ENCODE measurements at places on chromosomes 3 and 15.

GRCh38 chr15:52224211-52224610 lies 33.0 kb upstream of the GNB5 start:
- DNase-seq = no peak

DNA sequence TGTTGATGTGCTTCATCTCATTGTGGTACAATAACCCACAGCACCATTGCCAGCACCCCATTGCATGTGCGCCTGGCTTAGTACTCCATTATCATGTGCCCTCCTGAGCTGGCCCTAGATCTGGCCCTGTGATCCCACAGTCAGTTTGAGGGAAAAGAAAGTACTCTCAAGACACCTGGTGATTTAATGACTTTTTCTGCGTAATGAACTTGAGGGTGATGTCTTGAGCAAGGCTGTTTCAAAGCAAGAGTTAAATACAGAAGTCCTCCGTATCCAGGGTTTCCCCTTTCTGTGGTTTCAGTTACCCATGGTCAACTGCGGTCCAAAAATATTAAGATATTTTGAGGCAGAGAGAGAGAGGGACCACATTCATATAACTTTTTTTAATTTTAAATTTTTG lies 16.3 kb downstream of the C3orf20 start:
- DNase-seq = no peak

- DNase-seq = no peak
Observed at GRCh38 chr3:134328846-134329245, 45.4 kb downstream of the AMOTL2 start.

DNA sequence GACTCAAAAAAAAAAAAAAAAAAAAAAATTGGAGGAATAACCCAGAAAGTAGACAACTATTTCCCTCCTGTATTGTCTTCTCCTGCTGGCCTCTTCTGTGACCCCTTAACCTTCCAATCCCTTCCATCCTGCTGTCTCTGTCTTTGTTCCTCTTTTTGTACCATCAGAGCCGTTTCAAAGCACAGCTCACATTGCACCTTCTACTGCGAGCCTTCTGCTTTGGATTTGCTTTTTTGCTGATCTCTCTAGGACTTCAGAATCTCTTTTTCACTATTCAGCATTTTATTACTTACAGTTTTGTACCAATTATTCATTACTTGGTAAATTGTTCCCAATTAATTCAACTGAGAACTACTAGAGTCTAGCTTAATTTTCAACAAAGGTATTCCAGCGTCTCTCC lies 284.0 kb upstream of the TBL1XR1 start:
- no peak for DNase-seq

DNA sequence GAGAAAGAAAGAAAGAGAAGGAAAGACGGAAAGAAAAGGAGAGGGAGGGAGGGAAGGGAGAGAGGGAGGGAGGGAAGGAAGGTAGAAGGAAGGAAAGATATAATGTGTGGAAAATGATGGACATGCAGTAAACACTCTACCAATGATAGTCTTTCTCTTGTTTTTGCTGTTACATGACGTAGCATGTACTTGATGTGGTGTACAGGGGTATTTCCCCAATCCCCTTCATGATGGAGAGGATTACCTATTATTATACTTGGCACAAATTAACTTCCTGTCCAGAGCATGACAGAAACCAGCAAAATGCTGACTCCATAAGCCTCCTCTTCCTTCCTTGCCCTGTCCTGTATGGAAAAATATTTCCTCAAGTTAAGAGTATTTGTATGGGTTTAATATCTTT lies 124.4 kb downstream of the B3GALNT1 start:
- DNase-seq = no peak

DNA sequence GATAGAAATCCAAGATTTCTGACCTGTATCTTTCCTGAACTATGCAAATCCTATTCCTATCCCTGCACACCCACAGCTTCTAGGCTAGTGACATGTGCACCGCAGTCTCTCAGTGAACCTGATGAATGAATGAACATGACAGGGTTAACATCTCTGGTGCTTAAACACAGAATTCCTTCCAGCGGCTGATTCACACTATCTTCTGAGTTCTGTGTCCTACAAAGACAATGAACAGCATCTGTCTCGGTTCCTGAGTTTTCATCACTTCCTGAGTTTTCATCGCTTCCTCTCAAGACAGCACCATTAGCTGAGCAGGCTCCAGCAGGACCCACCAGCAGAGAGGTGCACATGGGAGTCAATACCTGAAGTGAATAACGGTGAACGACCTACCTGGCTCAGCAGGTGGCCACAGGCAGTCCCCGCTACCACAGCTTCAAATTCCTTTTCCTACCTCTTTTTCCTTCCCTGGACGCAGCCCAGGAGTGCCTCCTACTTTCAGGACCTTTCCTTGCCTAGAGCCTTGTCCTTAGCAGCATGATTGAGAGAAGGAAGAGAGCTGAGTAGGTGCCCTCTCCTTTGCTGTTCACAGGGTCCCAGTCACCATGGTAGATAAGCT lies 113.5 kb downstream of the IGF2BP2 start:
- no peak for DNase-seq

GRCh38 chr3:53974324-53974723 lies 82.7 kb upstream of the SELENOK start:
- DNase-seq = no peak

GRCh38 chr3:14235912-14236295 lies 57.3 kb downstream of the LSM3 start:
- no peak for DNase-seq

DNA sequence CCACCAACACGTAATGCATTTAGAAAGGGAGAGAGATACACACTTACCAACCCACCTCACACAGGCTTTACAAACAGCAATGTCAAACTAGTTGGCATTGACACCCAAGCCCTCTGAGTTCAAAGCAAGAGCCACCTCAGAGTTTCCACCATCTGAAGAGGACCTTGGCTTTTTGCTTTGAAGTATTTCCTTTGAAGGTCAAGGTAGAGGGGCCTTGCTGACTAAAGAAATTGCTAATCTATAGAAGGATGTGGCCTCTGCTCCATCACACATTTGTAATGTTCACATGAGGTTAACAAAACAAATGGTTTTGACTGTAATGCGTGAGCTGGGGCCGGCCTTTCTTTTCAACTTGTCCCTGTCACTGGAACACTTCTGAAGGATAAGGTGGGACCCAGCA lies 117.7 kb downstream of the POLR2M start:
- no peak for DNase-seq

DNA sequence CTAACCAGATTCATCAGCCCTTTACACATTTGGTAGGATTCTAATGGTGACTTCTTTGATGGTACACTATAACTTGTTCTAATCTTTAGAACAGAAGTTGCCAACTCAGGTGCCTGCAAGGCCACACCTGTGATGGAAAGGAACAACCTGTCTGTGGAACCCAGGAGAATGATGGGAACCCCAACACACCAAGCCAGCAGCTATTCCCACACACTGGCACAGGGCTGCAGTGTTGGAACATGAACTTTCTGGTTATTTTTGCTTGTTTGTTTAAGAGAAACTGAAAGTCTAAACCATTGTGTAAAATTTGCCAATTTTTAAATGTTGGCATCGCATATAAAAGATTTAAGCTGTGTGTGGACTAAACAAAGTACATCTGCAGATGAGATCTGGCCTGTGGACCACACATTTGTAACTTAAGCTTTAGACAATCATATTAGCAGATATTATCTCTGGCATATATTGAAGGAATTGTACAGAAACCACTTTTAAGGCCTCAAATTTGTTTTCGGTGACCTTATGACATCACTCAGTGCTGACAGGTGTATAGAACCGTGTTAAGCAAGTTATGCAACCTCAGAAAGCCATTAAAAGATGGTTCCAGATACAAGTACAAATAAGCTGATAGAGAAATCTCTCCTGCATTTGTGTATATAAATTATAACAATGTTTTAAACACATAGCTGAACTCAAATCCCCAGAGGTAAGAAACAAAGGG lies 242.9 kb downstream of the SLC9A9 start:
- DNase-seq = no peak

DNA sequence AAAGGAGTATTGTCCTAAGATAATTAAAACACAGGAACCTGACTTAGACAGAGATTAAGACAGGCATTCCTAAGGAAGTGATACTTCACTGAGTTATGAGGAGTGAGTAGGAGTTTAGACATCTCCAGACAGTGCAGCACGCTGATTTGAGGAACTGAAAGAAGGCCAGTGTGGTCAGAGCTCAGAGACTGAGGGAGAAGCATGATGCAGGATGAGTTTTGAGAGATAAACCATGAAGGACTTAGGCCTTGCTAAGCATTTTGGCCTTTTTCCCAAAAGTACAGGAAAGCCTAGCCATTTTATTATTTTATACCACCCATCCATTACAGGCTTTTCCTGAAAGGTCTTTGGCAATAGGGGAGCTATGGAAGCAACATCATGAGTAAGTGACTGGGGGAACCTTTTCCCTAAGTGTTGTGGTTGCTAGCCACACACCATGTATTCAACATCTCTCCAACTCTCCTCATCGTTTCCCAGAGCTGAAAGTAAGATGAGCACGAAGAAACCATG lies 375.6 kb upstream of the TPRG1 start:
- DNase-seq = no peak

DNA sequence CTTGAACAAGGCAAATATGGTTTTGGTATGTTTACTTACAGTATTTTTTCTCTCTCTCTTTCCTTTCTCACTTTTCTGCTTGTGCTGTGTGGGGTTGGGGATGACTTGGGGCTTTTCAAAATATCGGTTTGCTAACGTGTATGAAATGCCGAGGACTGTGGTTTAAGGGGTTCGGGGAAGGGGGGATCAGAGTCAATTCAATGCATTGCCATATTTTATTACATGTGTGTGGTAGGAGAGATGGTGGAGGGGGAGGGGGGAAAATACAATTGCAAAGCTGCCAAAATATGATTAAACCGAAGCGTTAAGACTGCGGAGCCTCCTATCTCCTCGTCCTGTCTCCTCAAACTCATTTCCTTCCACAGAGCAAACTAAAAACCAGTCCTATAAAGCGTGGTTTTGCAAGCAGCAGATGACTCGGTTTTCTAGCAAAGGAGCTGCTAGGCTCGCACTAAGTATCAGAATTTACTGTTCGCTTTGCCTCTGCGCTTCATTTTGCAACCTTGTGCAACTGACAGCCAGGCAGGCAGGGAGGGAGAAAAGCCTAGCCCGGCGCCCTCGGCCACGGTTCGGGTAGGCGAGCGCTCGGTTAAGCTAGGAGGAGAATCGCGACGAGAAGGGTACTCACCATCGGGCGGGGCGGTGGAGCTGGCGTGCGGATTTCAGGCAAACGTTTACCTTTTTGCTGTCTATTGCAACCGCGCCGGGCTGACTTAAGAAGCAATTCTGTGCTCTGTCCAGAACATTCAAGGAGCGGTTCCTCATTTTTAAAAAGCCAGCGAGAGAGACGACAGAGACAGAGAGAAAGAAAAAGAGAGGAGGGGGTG lies 4.0 kb upstream of the NR2F2 start:
- no peak for DNase-seq

- no peak for DNase-seq
Observed at GRCh38 chr3:13025090-13025489, 48.1 kb downstream of the IQSEC1 start.

DNA sequence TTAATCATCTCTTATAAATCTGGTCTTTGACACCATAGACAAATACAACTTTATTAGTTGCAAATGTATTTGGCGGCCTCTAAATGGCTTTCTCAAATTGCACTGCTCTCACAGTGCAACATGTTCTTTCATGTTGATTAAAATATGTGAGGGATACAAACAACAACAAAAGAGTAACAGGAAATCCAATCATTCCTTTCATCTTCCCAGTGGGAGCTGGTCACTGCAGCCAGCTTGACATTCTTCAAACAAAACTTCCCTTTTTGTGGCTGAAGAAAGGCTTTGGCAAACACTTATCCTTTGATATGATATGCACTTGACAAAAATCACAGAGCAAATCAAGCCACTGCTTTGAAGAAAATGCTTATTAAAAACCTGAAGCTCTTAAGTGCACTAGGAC lies 973.6 kb downstream of the EPHA3 start:
- no peak for DNase-seq

- DNase-seq = peak; percentile 20
Observed at GRCh38 chr3:18443665-18444594, 18.8 kb upstream of the SATB1 start.

- DNase-seq = no peak
Observed at GRCh38 chr3:102059145-102059943, 210.0 kb downstream of the NFKBIZ start.

DNA sequence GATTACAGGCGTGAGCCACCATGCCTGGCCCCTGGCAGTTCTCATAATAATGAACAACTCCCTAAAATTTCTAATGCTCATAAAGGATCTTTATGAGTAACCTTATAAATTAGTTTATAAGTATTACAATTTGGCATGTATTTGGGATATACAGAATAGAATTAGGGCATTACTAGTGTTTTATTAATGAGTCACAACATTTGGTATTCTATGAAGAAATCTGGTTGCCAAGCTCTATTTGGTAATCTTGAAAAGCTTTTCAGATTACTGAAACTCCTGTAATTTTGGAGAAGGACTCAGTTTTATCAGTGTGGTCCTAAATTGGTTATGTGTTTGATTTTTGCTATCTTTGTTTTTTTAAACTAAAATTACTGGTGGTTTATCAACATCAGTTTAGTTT lies 45.8 kb downstream of the TM6SF1 start:
- no peak for DNase-seq

GRCh38 chr3:64266983-64267382 lies 41.7 kb upstream of the PRICKLE2 start:
- no peak for DNase-seq

GRCh38 chr3:88231207-88231606 lies 81.4 kb downstream of the C3orf38 start:
- DNase-seq = no peak

- DNase-seq = no peak
Observed at GRCh38 chr3:156334841-156335545, 214.6 kb downstream of the KCNAB1 start.

GRCh38 chr3:76685858-76686257 lies 354.0 kb upstream of the ROBO2 start:
- DNase-seq = no peak

GRCh38 chr3:55364421-55364820 lies 122.7 kb downstream of the WNT5A start:
- DNase-seq = no peak

DNA sequence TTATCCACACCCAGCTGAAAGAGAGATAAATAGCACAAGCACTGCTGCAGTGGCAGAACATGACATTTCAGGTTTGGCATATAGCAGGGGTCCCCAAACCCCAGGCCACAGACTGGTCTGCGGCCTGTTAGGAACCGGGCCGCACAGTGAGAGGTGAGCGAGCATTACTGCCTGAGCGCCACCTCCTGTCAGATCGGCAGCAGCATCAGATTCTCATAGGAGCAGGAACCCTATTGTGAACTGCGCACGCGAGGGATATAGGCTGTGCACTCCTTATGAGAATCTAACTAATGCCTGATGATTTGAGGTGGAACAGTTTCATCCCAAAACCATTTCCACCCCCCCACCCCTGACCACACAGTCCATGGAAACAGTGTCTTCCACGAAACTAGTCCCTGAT lies 54.6 kb downstream of the CCR4 start:
- peak; percentile 34 for DNase-seq

DNA sequence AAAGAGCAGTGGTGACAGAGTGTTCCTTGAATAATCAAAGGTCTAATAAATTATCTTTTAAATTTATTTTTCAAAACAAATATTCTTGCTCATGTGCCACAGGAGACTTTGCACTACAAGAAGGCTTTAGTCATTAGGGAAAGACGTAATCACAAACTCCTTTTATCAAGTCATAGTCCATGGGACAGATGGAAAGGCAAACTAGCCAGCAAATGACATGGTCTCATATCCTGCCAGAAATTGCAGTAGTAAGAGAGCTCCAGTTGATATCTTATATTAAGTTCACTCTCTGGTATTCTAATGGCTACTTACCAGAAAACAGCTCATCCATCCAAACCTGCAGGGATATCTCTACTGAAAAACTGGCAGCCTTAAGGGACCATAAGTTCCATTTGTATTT lies 225.0 kb upstream of the TP63 start:
- no peak for DNase-seq

- peak; percentile 23 for DNase-seq
Observed at GRCh38 chr3:187066228-187066995, 72.9 kb downstream of the RPL39L start.
